ENCODE measurements at places on chromosomes 4 and X. TPM values are rescaled to one million over a fixed set of nuclear protein-coding genes. Genes with fewer than 3 reads are reported as not detected.

DNA sequence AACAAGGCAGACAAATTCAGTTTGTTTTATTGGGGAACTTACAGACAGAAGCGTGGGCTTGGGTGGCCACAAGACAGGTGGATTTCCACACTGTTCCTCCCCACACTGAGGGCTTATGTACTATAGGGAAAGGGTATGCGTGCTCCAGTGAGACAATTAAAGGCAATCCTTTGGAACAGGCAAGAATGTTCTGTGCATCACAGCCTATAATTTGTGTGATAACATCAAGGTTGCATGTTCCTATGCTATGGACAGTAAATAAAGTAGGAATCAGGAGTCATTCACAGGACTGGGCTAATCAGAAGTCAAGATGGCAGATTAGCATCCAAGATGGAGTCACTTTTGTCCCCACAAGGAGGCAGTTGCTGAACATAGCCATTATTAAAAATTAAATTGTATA lies 84.6 kb upstream of the TRIM2 start:
- no peak for DNase-seq

GRCh38 chrX:8272821-8273220 lies 101.8 kb upstream of the VCX2 start:
- no peak for DNase-seq

DNA sequence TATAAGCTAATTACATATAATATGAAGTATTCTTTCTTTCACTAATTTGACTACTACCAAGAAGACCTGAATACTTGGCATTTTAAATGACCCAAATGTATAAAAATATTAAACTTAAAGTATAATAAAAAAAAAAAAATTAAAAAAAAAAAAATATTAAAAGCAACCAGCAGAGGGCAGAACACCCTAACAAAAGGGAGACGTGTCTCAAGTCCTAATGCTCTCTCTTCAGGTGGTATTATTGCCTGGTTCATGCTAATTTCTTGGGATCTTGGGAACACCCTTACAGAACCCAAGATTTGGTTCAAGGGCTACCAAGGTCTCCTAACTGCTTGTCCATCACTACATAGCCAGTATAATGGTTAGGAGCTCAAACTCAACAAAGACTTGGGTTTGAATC lies 754.8 kb downstream of the RAB28 start:
- no peak for DNase-seq

DNA sequence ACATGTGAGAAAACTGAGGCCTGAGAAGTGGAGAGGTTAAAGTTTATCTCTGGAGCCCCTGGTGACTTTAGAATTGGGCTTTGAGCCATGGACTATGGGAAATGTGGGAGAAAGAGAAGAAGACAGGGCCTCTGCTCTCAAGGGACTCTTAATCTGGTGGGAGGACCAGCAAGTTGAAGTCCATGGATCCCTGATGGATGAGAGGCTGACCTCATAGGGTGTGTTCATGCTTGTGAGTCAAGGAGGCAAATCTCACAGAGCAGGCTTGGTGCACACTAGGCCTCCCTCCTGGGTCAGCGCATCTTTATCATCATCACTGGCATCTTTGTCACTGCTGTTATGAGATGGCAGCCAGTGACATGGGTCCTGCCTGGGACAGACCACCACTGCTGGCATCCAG lies 211.9 kb downstream of the AFAP1 start:
- no peak for DNase-seq

The RTL3 gene
- not detected for total RNA-seq

- no peak for DNase-seq
Measured at GRCh38 chrX:129750971-129751370, 12.2 kb downstream of the XPNPEP2 start.

The SCML2 gene
- 9.5 TPM for total RNA-seq

The USP26 gene
- total RNA-seq = not detected

DNA sequence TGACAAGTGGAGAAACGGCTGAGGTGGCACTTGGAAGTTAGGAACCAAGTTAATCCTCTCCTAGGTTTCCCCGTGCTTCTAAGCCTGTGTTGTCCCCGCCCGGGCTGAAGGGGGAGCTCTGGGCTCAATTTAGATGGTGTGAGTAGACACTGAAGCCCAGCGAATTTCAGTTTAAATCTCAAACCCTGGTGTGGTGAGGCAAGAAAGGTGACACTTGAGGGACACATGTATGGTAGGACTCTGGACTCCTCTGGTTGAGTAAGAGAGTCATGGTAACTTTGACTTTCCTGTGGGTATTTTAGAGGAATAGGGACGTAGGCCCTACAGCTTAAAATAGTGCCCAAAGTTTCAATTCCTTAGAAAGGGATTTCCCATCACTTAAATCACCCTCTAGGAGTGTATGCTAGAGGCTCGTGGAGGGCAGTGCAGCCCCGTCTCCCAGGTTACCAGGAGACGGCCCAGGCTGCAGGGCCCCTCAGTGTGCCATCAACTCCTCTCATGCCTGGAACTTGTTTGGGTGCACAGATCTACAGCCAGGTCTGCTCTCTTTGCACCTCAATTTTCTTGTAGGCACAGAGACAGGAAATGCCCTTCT lies 24.0 kb downstream of the HAND2 start:
- peak; percentile 82 for DNase-seq

DNA sequence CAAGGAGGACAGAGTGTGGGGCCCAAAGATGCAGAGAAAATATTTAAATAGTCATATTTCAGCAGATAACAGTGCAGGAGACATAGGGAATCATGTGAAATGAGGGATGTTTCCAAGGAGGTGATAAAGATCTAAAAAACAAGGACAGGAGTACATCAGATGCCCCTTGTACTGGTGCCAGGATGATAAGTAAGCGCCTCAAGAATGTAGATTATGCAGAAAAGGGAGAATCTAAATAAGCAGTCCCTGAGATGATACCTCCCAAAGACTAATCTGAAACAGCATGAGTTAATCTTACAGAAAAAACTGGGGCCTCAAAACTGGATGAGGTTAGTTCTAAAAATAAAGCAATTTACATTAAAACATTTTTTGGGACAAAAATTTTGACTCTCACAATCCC lies 136.1 kb upstream of the WDFY3 start:
- no peak for DNase-seq

DNA sequence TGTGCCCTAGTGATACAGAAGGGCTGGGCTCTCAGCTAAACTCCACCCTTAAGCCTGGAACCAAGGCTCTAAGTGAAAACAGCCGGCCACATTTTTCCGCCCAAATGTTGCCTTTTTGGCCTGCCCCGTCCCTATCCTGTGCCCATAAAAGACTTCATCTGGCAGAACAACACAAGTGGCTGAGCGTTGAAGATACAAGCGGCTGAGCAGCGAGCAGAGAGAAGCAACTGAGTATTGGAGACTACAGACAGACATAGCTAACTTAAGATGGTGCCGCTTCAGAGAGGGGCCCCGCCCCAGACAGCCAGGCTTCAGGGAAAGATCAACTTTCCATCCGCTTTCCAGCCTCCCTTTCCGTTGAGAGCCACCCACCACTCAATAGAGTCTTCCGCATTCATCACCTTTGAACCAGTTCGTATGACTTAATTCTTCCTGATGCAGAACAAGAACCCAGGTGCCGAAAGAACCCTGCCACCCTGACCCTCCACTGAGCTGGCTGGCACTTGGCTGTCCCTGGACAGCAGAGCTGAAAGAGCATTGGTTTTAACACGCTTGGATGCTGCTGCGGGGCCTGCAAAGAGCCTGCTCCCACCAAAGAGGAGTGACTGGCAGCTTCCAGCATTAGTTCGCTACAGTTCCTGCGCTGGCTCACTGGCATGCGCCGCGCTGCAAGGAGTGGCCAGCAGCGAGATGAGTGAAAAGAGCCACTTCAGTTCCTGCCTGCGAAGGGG lies 853.2 kb upstream of the INTU start:
- DNase-seq = no peak

GRCh38 chrX:95291561-95291960 lies 1393.1 kb upstream of the DIAPH2 start:
- DNase-seq = no peak

- no peak for DNase-seq
Measured at GRCh38 chr4:6957994-6958393, 48.4 kb downstream of the TBC1D14 start.
